ENCODE measurements at places on chromosomes 6 and 20. TPM values are rescaled to one million over a fixed set of nuclear protein-coding genes. Genes with fewer than 3 reads are reported as not detected.

DNA sequence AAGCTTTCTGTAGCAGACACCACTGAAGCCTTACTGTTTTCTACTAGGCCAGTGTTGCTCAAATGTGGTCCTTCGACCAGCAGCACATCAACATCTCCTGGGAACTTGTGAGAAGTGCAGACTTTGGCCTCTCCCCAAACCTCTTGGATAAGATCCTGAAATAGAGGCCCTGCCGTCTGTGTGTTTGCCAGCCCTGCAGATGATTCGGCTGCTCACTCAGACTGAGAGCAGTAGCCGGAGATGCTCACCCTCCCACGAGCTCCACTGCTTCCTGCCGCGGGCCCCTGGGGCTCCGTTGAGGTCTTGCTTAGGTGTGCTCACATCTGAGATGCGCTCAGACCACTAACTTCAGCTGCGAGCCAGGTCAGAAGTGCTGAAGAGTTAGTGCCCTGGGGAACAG lies 129.5 kb upstream of the SSTR4 start:
- peaks cover 15% of the 10 kb centered on the region for H3K4me1 ChIP-seq
- no peak overlapping the region for H3K27ac ChIP-seq
- H3K36me3 ChIP-seq: no peaks in the 10 kb centered on the region

DNA sequence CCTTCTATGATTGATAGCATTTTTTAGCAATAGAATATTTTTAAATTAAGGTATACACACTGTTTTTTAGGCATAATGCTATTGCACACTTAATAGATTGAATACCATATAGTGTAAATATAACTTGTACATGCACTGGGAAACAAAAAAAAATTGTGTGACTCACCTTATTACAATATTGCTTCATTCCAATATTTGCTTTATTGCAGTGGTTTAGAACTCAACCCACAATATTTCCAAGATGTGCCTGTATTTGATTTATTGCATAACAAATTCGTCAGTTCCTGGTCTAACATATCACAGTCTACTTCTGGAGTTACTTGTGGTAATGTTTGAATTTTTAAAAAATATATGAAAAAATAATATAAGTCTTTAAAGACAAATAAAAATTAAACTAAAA lies 41.9 kb upstream of the DEFB112 start:
- no peaks in the 10 kb centered on the region for H3K36me3 ChIP-seq
- no peaks in the 10 kb centered on the region for H3K27me3 ChIP-seq
- no peak overlapping the region for H3K4me3 ChIP-seq
- no peaks in the 10 kb centered on the region for H3K4me1 ChIP-seq
- DNase-seq: no peak

Gene SMLR1
- not detected for polyA plus RNA-seq

DNA sequence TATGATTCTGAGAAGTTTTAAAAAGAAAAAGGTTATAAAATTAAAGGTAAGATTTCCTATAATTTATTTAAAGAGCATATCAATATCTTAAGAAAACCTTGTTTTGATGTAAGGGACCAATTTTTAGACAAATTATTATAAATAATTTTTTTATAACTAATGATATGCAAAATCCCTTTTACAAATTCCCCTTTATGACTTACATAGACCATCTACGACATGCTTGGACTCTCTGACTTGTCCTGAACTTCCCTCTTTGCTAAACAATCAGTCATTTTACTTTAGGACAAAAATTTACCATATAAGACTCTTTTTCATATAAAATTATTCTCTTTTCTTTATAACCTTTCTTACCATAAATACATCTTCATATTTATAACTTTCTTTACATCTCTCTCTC lies 15.3 kb upstream of the ANGPT4 start:
- no peaks in the 10 kb centered on the region for H3K36me3 ChIP-seq
- DNase-seq: no peak
- H3K27me3 ChIP-seq: no peaks in the 10 kb centered on the region
- H3K4me3 ChIP-seq: no peak overlapping the region
- H3K4me1 ChIP-seq: no peaks in the 10 kb centered on the region

DNA sequence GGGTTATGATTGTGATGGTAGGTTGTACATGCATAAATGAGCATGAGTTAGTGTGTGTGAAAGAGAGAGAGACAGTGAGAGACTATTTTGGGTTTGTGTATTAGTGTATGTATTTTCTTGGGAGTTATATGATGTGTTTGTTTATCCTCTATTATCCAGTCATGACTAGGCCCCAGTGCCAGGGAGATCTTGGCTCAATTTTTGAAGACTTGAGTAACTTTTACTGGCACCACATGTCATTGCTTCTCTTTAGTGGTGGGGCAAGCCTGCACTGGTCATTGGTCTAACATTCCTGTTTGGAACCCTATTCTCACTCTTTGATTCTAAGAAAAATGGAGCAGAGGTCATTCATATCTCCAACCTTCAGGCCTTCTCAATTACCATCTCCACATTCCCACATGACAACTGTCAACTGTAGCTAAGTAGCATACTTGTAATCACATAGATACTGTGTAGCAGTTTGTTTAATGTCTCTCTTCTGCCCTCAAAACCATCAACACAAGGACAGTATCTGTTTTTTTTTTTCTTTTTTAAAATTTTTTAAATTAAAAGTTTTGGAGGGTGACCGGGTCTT lies 8.8 kb downstream of the L3MBTL1 start:
- no peak overlapping the region for H3K27ac ChIP-seq
- H3K4me1 ChIP-seq: no peaks in the 10 kb centered on the region
- no peaks in the 10 kb centered on the region for H3K36me3 ChIP-seq
- no peak overlapping the region for H3K4me3 ChIP-seq
- H3K27me3 ChIP-seq: no peaks in the 10 kb centered on the region

Gene OXT
- polyA plus RNA-seq: not detected

- no peaks in the 10 kb centered on the region for H3K4me1 ChIP-seq
- no peaks in the 10 kb centered on the region for H3K36me3 ChIP-seq
- H3K27me3 ChIP-seq: no peaks in the 10 kb centered on the region
- H3K4me3 ChIP-seq: no peak overlapping the region
- no peak overlapping the region for H3K27ac ChIP-seq
Measured at GRCh38 chr6:56424542-56425083, 177.2 kb upstream of the COL21A1 start.

DNA sequence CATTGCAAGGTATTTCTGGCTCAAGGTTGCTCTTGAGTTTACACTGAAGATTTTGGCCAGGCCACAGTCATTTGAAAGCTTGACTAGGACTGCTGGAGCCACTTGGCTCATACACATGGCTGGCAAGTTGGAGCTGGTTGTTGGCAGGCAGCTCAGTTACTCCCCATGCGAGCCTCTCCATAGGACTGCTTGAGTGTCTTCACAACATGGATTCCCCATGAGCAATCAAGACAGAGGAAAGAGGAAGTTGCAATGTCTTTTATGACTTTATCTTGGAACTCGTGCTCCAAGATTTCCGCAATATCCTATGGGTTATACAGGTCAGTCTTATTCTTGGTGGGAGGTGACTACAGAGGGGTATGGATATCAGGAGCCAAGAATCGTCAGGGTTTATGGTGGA lies 1.4 kb upstream of the MANBAL start:
- peaks cover 10% of the 10 kb centered on the region for H3K36me3 ChIP-seq
- H3K4me1 ChIP-seq: peaks cover 3% of the 10 kb centered on the region
- H3K4me3 ChIP-seq: no peak overlapping the region
- H3K27ac ChIP-seq: no peak overlapping the region

DNA sequence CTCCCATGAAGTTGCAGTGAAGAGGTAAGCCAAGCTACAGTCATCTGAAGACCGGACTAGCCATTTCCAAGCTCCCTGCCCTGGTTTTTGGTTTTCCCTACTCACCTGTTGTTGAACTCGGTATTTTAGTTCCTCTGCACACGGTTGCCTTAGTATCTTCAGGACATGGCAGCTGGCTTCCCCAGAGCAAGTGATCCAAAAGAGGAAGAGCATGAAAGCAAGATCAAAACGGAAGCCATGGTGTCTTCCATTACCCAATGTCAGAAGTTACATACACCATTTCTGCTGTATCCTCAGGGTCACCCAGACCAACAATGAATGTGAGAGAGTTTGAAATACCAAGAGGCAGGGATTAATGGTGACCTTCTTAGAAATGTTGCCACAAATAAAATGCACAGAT lies 276.6 kb upstream of the CNR1 start:
- H3K27ac ChIP-seq: no peak overlapping the region
- H3K4me1 ChIP-seq: no peaks in the 10 kb centered on the region
- no peaks in the 10 kb centered on the region for H3K36me3 ChIP-seq

DNA sequence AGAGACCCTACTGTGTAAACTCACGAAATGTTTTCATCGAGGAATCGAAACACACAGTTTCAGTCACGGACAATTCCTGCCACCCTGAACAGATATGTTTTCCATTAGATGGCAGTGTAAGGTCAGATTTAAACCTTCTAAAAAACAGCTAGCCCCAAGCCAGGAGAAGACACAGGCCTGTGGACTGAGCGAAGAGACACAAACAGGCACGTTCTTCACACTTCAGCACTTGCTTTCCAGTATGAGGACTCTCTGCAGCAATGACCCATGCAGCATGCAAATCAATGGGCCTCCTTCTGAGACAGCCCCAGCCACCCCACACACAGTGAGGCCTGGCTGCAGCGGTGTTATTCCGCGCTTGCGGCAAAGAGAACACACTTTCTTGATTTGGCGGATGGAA lies 31.9 kb downstream of the HUS1B start:
- no peaks in the 10 kb centered on the region for H3K27me3 ChIP-seq
- no peak overlapping the region for H3K4me3 ChIP-seq

Gene SLC52A3
- 1.7 TPM for polyA plus RNA-seq

DNA sequence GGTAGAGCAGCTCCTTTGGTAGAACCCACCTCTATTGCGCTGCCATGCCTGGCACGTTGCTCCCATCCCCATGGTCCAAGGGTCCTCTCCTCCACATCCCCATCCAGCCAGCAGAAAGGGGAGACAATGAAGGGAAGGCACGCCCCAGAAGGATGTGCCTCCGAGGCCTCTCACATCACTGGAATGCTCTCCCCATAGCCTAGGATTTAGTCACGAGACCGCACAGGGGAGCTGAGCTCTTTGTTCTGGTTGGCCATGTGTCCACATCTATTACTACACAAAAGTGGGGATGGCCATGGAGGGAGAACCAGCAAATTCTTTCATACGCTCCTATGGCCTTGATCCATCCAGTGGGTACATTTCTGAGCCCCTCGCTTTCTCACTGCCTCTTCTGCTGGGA lies 60.5 kb upstream of the SALL4 start:
- H3K27me3 ChIP-seq: no peaks in the 10 kb centered on the region
- no peaks in the 10 kb centered on the region for H3K36me3 ChIP-seq
- no peak for DNase-seq
- H3K4me3 ChIP-seq: no peak overlapping the region

DNA sequence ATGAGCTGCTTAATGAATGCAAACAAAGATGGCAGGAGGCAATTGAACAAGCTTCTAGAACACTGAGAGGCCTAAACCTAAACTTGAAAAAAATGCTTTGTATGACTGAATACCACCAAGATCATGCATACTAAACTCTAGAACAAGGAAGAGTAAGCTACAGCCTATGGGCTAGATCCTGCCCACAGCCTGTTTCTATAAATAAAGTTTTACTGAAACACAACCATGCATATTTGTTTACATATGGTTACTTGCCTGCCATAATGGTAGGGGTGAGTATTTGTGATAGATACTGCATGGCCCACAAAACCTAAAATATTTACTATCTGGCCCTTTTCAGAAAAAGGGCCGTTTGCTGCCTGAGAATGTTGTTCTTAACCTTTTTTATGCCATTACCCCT lies 37.0 kb downstream of the ZFP64 start:
- no peak for DNase-seq
- no peak overlapping the region for H3K27ac ChIP-seq
- peaks cover 25% of the 10 kb centered on the region for H3K36me3 ChIP-seq
- H3K4me3 ChIP-seq: no peak overlapping the region
- H3K4me1 ChIP-seq: no peaks in the 10 kb centered on the region
- no peaks in the 10 kb centered on the region for H3K27me3 ChIP-seq

DNA sequence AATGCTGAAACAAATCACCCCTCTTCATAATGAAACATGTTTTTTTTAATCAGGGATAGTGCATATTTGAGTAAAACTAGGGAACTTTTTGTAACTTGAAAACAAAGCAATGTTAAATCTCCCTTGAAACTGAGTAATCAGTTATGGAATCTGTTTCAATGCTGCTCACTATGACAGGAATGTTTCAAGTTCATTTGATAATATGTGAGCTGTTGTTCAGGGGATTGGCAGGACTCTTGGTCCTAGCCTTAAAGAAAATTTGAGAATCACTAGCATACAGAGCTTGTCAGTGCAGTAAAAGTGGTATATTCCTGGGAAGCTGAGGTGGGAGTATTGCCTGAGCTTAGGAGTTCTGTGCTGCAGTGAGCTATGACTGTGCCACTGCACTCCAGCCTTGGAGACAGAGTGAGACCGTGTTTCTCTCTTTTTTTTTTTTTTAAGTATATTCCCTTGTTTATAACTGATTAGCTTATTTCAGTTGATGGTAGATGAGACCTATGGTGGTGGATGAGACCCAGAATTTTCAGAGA lies 21.6 kb upstream of the CALHM6 start:
- no peak overlapping the region for H3K27ac ChIP-seq

- H3K27me3 ChIP-seq: peaks cover 3% of the 10 kb centered on the region
- H3K36me3 ChIP-seq: no peaks in the 10 kb centered on the region
- H3K4me3 ChIP-seq: no peak overlapping the region
Measured at GRCh38 chr6:132220800-132221199, 180.5 kb downstream of the MOXD1 start.

Gene GPR6
- polyA plus RNA-seq: not detected

GRCh38 chr20:59831916-59832270 lies 101.5 kb downstream of the SYCP2 start:
- H3K27ac ChIP-seq: no peak overlapping the region
- no peaks in the 10 kb centered on the region for H3K36me3 ChIP-seq
- no peak overlapping the region for H3K4me3 ChIP-seq

- no peak overlapping the region for H3K27ac ChIP-seq
- no peaks in the 10 kb centered on the region for H3K27me3 ChIP-seq
Measured at GRCh38 chr6:48150701-48151100, 39.7 kb upstream of the PTCHD4 start.
